Activated T-cell treated with anti-CD3 and anti-CD28 coated beads, Interleukin-2, amount 50 U/mL, for 24 hours (primary cell): ENCODE measurements at places on chromosomes 13 and 19.

GRCh38 chr19:33195645-33196347, 1.7 kb downstream of the LRP3 start:
- DNase-seq = no peak

- DNase-seq = no peak
Observed at GRCh38 chr19:42091300-42091699, 15.3 kb downstream of the ZNF574 start.

DNA sequence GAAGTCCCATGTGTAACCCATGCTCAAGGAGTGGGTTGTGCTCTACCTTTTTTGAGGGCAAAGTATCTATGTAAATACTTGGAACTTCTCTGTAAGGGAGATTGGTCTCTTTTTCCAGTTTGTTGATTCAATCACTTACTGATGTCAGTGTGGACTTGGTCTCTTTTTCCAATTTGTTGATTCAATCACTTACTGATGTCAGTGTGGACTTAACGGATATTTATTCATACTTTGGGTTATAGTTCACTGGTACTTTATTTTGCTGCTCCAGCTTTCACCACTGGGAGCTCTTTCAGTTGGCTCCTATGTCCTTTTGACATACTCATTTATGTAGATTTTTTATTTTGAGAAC, 36.4 kb downstream of the COG3 start:
- no peak for DNase-seq

DNA sequence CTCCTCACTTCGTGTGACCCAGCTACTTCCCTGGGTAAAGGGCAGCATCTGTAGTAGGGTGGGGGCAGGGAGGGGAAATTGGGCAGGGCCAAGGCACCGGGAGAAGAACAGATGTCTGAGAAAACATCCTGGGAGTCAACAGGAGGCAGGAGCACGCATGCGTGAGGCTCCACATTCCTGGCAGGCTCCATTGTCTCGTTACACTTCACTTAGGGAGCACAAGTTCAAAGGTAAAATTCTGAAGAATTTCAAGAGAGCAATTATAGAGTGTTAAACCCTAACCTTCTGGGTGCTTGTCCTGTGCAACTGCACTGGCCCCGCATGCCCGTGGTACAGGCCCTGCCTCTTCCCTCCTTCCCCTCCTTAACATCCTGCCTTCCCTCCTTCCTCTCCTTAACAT, 79.6 kb upstream of the POMP start:
- no peak for DNase-seq

GRCh38 chr19:17235300-17235970, 9.4 kb downstream of the OCEL1 start:
- DNase-seq = peak; percentile 83

DNA sequence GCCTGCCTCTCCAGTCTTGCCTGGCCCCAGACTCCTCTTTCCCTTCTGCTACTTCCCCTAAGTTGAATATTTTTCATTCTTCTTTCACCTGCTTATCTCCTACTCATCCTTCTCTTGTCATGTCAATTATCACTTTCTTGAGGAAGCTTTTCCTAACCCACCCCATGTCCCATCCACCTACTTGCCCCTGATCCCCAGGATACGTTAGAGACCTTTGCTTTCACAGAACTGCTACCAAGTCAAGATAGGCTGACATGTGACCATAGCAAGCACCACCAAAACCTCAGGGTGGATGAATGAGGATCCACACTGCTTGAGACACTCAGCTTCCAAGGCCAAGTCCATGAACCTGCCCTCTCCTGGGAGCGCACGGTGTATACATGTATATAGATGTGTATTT, 131.5 kb downstream of the DNAJC15 start:
- DNase-seq = no peak

- no peak for DNase-seq
Observed at GRCh38 chr13:51148952-51149573, 38.0 kb upstream of the C13orf42 start.

GRCh38 chr13:37306778-37307544, 201.5 kb upstream of the CSNK1A1L start:
- no peak for DNase-seq

- DNase-seq = no peak
Observed at GRCh38 chr13:20465218-20465879, 60.3 kb downstream of the CRYL1 start.

DNA sequence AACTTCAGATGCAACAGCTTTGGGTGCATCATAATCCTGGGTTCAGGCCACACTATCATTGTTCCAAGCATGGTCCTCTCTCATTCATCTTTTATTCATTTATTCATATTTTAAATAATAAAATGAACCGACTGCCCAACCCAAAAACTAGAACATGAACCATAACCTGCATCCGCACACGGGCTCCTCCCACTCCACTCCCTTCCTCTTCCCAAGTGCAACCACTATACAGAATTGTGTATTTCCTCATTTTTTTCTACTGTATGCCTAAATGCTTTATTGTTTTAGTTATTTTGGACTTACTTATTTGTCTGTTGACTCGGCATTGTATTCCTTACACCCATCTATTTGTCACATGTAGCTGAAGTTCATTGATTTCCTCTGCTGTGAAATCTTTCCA, 30.7 kb upstream of the POMP start:
- DNase-seq = no peak

DNA sequence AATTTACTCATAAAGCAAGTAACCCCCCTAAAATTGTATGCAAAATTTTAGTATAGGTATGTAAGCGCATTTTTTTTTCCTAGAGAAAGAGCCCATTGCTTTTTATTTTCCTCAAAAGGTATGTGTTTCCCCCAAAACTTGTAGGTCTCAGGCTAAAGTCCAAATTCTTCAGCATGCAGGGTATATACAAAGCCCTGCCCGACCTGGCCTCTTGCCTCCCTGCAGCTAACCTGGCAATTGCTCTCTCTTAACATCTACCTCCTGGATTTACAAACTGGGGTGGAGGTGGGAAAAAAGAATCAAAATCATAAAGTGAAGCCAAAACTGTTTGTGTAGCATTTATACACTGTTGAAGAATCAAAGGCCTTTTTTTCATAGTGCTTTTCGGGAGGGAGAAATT, 107.8 kb downstream of the KCNRG start:
- DNase-seq = no peak

DNA sequence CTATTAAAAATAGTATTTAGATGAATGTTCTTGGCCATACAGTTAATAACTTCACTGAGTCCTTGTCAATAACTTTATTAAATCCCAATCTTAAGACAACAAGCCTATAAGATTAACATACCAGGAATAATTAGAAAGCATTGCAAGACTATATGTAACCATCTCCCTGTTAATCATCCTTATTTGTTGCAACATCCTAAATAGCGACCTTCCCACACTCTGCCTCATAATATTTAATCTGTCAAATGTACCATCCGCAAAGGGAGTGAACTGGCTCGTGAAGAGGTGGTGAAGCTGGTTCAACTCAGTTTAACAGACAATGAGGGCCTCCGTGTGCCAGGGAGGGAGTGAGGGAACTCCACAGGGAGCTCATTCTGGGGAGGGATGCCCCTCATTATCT, 33.9 kb downstream of the KL start:
- DNase-seq = no peak
